ENCODE measurements at places on chromosomes 2 and 18.

DNA sequence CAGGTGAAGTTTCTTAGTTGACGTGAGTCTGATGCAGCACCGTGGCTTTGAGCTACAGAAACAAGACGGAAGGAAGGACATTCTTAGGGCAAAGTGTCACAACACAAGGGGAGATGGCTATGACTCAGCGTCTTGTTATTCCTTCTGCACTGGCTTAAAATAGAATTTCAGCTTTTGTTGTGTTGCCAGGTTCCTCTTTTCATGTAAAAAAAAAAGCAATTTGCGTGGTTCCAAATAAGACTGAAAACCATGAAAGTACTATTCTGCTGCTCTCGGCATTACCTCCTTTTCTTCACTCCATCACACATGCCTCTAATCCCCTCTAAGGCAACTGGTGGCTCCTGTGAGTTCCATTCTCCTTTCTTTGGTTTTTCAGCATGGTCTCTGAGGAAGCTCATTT is 150.1 kb downstream of the ANTXR1 start:
- no peak for DNase-seq

- DNase-seq = no peak
Measured at GRCh38 chr2:223598994-223599639, 3.0 kb downstream of the SCG2 start.

GRCh38 chr2:112835536-112836162 is 930 bp downstream of the IL1B start:
- no peak for DNase-seq

- DNase-seq = peak; percentile 13
Measured at GRCh38 chr2:223101340-223102039, 49.5 kb downstream of the KCNE4 start.

DNA sequence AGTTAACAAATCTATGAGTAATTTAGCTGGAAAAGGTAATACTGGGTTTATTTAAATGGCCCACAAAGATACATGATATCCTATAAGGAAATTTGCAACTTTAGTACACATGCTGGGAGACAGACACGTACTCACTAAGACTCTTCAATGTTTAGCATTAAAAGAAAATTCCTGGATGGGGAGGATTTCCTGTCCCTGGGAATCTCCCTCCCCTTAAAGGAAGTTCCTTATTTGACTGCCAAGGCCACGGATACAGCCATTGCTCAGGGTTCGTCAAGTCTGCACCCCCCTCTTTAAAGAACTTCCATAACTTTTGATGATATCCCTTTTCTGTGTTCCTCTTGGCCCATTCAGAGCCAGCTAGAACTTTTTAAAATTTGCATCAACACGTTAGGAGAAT is 267.6 kb downstream of the CD226 start:
- no peak for DNase-seq

GRCh38 chr18:42872838-42873237 is 242.6 kb downstream of the RIT2 start:
- DNase-seq = no peak

GRCh38 chr2:27667446-27667845 is 3.8 kb downstream of the SLC4A1AP start:
- DNase-seq = no peak
